Lower lobe of right lung (tissue), 2 donors: ENCODE measurements at places on chromosomes 7 and 10. TPM values are rescaled to one million over a fixed set of nuclear protein-coding genes. Genes with fewer than 3 reads are reported as not detected.

The ZNF239 gene
- total RNA-seq = 2.1 TPM

The SFRP5 gene
- total RNA-seq = 0.27 TPM

The IMPDH1 gene
- total RNA-seq = 93.4 TPM

The ACTL6B gene
- not detected for total RNA-seq

The STOX1 gene
- total RNA-seq = 2.5 TPM

The AMZ1 gene
- total RNA-seq = 0.47 TPM

The CYP2C8 gene
- total RNA-seq = 0.92 TPM

The FKBP6 gene
- total RNA-seq = 0.47 TPM

The HDAC9 gene
- total RNA-seq = 14.3 TPM

The H2BK1 gene
- total RNA-seq = not detected

The ZNF853 gene
- total RNA-seq = 4.4 TPM

The TRIP6 gene
- total RNA-seq = 56.5 TPM

The CCDC126 gene
- 15.5 TPM for total RNA-seq

The RNF133 gene
- total RNA-seq = 1.0 TPM

The PSMC2 gene
- total RNA-seq = 89.4 TPM

The PRXL2A gene
- 33.3 TPM for total RNA-seq

The OPN4 gene
- total RNA-seq = not detected

The CCDC7 gene
- total RNA-seq = 22.8 TPM

The TFR2 gene
- 0.35 TPM for total RNA-seq

The NRCAM gene
- total RNA-seq = 2.6 TPM

The FANK1 gene
- total RNA-seq = 11.5 TPM
